ENCODE measurements at places on chromosomes 11 and 22.

DNA sequence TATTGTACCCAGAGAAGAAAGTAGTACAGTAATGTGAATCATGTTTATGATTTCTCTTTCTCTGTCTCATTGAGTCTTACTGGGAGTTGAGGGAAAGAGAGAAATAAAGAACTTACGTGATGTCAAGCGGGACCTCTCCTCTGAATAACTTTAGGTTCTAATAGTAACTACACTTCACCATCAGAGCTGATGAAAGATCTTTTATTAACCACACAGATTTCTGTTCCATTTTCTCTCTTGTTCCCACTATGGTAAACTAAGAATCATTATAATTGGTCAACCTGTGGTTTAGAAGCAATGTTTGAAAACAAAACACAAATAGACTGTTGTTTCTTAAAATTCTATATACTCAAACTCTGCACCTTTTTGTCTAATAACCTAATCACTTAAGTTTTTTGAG, 142.3 kb downstream of the ELP4 start:
- DNase-seq: no peak

DNA sequence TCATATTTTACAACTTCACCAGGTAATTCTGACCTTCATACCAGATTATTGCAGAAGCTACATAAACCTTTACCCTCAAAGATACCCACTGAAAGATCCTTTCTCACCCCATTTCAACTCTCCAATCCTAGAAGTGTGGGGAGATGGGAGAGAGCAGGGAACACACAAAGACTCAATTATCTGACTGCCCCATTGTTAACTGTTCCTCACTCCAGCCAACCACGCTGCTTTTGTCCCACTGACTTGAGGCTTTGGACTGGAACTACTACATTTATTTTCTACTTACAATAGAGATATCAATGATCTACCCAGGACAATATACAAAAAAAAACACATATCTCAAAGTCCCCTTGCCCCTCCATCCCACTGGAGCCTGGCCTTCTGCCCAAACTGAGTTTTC, 44.7 kb upstream of the SLN start:
- DNase-seq: no peak

GRCh38 chr22:42682113-42682851, 33.1 kb upstream of the CYB5R3 start:
- DNase-seq: no peak

DNA sequence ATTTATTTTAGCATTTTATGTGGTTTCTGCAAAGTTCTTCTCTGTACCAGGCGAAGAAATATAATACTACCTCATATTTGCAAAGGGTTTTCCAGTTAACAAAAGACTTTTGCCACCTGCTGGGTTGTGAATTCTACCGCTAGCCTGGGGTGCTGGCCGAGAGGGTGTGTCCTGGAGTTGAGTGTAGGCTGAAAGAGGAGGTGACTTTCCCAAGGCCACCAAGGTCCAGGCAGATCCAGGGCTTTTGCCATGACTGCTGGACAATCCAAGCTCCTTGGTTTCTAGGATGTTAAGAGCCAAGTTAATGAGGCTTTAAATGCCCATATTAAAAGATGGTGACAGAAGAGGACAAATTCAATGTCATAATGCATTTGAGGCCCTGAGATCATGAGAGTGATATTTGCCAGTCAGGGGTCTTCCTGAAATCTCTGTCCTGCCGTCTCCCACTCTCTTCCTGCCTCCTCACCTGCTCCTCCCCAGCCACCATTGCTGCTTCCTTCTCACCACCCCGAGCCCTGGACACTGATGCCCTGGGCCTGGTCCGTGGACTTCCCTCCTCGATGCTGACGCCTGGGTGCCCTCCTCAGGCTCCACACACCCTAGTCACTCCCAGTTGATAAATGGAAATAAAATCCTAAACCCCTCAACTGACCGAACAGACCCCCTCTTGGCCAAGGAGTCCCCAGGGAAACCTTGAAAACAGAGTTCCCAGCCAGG, 825.6 kb downstream of the TBC1D22A start:
- no peak for DNase-seq

- no peak for DNase-seq
Observed at GRCh38 chr11:105202844-105203548, 63.4 kb upstream of the CARD18 start.

DNA sequence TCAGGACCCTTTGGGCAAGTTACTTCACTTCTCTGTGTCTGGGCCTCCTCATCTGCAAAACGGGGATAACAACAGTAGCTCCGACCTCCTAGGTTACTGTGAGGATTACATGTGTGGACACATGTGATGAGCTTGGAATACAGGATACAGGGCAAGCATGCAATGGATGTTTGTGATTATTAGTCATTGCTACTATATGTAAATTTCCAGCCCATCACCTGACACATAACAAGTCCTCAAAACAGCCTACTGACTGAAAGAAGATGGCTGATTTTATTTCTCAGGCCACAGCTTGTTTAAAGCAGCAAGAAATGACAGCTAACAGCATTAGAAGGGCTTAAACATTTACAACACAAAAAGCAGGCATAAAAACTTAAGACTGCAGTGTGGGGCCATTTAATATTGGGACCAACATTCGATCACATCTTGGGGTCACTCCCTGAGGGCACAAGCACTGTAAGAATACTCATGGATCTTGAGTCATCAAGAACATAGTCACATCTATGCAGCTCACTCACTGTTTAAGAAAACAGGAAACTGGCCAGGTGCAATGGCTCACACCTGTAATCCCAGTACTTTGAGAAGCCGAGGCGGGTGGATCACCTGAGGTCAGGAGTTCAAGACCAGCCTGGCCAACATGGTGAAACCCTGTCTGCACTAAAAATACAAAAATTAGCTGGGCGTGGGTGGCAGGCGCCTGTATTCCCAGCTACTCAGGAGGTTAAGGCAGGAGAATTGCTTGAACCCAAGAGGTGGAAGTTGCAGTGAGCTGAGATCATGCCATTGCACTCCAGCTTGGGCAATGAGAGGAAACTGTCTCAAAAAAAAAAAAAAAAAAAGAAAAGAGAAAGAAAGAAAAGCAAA, 49.5 kb downstream of the ABTB2 start:
- no peak for DNase-seq

Data from hypothalamus (tissue), 51 donors.